T1000 (cell line): ENCODE measurements at places on chromosomes 2 and 18.

DNA sequence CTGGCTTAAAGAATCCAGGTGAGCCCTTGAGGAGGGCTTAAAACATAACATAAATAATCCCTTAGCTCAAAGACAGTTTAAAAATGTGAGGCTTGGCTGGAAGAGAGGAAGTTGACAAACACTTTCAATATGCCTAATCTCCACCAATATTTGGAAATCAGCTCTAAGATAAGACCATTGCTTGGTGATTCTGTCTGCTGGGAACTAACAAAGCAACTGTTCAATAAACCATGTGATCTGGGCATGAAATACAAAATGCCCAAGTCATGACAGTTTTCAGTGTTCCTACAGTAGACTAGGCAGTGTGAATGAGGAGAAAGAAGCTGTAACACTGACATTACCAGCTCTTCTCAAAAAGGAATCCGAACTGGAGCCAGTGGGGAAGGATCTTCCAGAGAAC lies 10.7 kb downstream of the MFF start:
- DNase-seq: no peak

GRCh38 chr2:157315901-157316300 lies 9.7 kb downstream of the ERMN start:
- DNase-seq: no peak

DNA sequence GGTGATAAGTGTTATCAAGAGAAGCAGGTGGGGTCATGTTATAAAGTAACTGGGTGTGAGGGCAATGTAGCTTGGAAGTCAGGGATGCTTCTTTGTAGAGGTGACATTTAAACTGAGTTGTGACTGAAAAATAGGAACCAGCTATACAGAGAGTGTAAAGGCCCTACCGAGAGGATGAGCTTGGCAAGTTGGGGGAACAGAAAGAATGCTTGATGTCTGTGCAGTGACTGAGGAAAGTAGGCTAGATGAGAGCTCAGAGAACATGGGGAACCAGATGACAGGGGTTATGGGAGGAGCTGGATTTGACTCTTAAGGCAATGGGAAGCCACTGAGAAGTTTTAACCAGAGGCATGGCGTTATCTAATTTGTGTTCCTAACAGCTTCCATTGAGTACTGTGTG lies 115.3 kb downstream of the DOCK10 start:
- DNase-seq: no peak

DNA sequence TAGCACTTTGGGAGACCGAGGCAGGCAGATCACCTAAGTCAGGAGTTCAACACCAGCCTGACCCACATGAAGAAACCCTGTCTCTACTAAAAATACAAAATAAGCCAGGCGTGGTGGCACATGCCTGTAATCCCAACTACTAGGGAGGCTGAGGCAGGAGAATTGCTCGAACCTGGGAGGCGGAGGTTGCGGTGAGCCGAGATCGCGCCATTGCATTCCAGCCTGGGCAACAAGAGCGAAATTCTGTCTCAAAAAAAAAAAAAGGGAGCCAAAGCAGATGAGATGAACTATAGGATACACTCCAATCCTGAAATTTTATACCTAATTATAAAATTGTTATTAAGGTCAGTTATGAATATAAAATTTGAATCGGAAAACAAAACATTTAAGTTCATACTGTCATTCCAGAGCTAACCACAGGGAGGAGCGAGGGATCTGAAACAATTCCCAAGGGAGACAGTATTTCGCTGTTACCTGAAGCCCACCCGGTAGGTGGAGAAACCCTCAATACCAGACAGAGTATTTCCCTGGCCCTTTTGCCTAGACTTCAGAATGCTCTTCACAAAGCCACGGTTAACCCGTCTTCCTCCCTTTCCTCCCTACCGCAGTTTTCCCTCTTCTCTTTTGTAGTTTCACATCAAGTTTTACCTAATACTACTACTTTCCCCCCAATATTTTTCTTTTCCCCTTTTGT lies 1.4 kb downstream of the PPM1G start:
- no peak for DNase-seq

GRCh38 chr2:119013671-119014070 lies 71.7 kb downstream of the MARCO start:
- DNase-seq: no peak

DNA sequence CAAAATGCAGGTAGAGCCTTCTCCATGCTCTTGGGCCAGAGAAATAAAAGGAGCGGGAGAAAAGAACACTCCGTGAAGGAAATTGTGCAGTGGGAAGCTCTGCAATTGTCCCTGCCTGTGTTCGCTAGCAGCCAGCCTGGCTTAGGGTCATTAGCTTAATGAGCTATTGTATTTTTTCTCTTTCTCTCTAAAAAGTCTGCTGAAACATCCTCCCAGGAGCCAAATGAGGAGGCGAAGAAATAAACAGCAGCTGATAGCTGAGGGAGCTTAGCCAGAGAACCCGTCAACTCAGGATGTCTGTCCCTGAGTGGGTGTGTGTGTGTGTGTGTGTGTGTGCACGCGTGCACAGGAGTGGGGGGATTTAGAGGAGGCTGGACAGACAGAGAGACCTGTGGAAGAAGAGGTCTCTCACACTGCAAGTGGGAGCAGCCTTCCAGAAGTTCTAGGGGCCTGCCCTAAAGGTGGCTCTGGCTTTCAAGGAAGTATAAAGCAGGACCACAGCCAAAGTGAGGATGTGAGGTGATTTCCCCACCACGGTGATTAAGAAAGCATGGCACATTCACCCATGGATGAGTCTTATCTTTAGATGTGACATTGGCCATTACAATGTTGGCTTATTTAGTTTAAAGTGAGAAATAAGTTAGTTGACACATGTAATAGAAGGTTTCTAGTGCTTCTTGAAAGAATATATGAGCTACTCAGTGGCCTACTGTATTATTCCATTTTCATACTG lies 690.4 kb downstream of the RNF144A start:
- no peak for DNase-seq

- DNase-seq: no peak
Observed at GRCh38 chr2:8248623-8248957, 433.3 kb upstream of the ID2 start.

GRCh38 chr18:63236921-63237846 lies 82.4 kb downstream of the BCL2 start:
- no peak for DNase-seq

- no peak for DNase-seq
Observed at GRCh38 chr2:106758901-106759497, 127.0 kb downstream of the ST6GAL2 start.

- DNase-seq: no peak
Observed at GRCh38 chr2:8487461-8487932, 194.4 kb upstream of the ID2 start.

DNA sequence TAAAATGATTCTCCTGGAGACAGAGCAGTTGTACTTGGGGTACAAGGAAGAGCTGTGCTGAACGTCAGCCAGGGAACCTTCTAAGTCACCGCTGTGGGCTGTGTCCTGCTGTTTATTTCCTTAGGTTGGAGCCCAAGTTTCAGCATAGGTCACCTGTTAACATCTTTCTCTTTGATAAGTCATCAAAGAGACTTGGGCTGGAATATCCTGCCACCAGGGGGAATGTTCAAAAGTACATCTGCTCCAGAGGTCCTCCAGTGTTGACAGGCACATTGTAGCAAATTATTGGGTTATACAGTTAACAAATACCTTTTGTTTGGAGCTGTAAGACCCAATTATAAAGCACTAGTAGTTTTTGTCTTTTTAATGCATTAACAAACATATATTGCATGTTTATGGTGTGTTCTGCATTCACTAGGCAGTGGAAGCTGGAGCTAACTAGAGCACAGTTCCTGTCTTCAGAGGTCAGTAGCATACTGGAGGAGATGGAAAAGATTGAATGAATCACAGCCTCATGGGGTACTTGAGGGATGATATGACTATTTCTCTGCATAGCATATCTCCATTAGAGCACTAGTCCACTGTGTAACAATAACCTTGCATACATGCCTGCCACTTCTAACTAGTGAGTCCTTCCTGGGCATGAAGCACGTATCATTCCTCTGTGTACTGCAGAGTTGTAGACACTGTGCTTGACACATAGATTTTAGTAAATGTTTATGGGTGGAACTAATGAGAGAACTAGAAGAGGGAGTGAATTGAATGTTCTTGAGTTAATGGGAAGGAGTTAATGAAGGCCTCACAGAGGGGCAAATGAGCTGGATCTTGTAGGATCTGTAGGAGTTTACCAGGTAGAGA lies 182.1 kb downstream of the AGAP1 start:
- no peak for DNase-seq

DNA sequence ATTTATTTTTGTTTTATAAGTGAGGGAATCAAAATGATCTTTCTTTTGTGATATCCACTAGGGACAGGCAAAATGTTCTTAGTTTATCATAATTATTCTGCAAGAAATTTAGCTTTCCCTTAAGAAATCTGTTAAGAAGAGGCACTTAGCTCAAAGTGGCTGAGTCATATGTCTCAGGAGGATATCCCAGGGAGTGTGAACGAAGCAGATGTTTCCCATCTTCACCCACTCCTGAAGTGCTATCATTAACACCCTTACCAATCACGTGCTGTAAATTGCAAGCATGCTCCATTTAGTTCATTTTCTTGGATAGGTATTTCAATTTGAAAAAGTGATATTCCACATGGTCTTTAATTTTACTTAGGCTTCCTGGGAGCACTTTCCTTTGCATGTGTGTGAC lies 774.3 kb upstream of the TMEFF2 start:
- DNase-seq: no peak

GRCh38 chr2:85986121-85986520 lies 97.3 kb upstream of the ST3GAL5 start:
- no peak for DNase-seq

GRCh38 chr18:36688020-36688965 lies 140.5 kb downstream of the TPGS2 start:
- DNase-seq: no peak

- no peak for DNase-seq
Observed at GRCh38 chr2:56369316-56369715, 185.5 kb downstream of the CCDC85A start.

GRCh38 chr2:1836321-1836860 lies 92.1 kb upstream of the PXDN start:
- no peak for DNase-seq

- no peak for DNase-seq
Observed at GRCh38 chr2:47640356-47640755, 142.6 kb upstream of the MSH6 start.

GRCh38 chr2:218043701-218044109 lies 25.3 kb upstream of the RUFY4 start:
- no peak for DNase-seq

- DNase-seq: no peak
Observed at GRCh38 chr2:186379052-186379451, 107.0 kb upstream of the ZC3H15 start.

DNA sequence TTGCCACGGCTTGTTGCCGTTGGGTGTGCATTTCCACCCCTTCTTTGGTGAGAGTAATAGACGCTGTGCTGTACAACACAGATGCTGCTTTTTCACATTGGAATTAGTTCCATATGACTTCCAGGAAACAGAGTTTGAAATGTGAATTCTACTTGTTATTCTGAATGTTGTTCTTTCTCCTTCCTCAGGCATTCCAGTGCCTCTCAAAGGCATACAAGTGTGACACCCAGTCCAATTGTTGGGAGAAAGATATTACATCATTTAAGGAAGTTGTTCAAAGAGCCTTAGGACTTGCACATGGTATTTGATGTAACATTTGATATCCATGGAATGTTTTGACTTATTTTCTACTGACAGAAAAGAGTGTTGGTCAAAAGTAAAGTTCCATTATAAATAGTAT lies 134.4 kb upstream of the LTBP1 start:
- no peak for DNase-seq

GRCh38 chr2:68767031-68767961 lies 32.7 kb downstream of the ARHGAP25 start:
- DNase-seq: no peak

GRCh38 chr2:157891643-157892041 lies 15.5 kb upstream of the ACVR1 start:
- no peak for DNase-seq

DNA sequence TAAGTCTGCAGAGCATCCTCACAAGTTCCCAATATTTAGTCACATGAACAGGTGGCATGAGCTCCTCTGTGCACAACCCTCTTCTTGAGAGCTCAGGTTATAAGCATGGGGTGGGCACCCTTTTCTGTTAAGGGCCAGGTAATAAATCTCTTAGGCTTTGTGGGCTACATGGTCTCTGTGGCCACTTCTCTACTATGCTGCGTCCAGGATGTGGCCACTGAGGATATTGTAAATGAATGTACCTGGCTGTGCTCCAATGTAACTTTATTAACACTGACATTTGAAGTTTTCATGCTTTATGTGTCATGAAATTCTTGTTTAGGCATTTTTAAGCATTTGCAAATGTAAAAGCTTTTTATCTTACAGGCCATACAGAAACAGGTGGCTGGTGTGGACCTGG lies 116.8 kb upstream of the ST6GAL2 start:
- no peak for DNase-seq

- no peak for DNase-seq
Observed at GRCh38 chr2:220458051-220458450, 830.6 kb downstream of the SLC4A3 start.

- no peak for DNase-seq
Observed at GRCh38 chr2:219551441-219552381, 7.9 kb downstream of the TMEM198 start.

- no peak for DNase-seq
Observed at GRCh38 chr2:134988994-134989605, 58.1 kb downstream of the MAP3K19 start.

- no peak for DNase-seq
Observed at GRCh38 chr18:42230636-42231035, 275.6 kb downstream of the PIK3C3 start.

GRCh38 chr2:181679544-181679979 lies 755 bp downstream of the NEUROD1 start:
- DNase-seq: no peak

DNA sequence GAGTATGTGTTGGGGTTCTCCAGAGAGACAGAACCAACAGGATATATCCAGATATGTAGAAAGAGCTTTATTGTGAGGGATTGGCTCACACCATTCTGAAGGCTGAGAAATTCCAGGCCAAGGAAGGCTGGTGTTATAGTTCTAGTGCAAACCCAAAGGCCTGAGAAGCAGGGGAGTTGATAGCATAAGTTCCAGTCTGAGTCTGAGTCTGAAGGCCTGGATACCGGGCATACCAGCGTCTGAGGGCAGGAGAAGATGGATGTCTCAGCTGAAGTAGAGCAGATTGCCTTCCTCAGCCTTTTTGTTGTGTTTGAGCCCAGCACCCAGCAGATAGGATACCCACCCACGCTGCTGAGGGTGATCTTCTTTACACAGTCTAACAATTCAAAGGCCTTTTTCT lies 211.7 kb upstream of the RASGRP3 start:
- no peak for DNase-seq
